Nephron progenitor cell (in vitro differentiated cells): ENCODE measurements at places on chromosomes 12 and 14.

DNA sequence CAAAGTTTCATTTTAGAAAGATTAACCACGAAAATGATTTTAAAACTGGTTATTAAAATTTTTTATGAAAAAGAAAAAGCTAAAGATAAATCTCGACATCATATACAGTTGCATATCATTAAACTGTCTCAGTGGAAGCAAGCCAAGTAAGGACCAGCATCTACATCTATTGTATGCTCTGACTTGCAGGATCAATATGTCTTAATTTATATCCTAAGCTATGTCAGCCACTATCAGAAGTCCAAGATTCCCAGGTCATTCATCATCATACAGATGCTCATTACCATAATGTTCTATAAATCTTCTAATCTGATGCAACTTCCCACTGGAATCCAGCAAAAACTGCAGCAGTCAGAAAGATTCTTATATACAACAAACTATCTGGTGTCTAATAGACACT lies 43.5 kb downstream of the CMAS start:
- no peaks in the 10 kb centered on the region for H3K27me3 ChIP-seq
- H3K36me3 ChIP-seq: no peaks in the 10 kb centered on the region
- no peak overlapping the region for H3K4me3 ChIP-seq
- H3K27ac ChIP-seq: no peak overlapping the region
- no peaks in the 10 kb centered on the region for H3K4me1 ChIP-seq

DNA sequence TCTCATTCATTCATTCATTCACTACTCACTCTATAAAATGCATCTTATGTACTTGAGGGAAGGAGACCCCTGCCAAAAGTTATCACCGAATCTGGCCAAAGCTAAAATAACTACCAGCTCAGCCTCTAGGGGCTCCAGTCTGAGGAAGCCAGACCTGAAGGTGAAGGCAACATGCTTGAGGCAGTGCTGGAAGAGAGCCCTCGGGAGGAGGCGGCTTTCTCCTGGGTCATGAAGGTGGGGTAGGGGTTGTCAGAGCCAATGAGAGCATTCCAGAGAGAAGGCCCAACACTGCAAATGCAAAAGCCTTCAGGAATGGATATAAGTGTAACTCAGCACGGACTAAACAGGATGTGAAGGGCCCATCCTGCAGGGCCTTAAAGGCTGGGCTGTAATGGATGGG lies 62.4 kb downstream of the GSC start:
- H3K27ac ChIP-seq: no peak overlapping the region
- H3K36me3 ChIP-seq: no peaks in the 10 kb centered on the region
- H3K27me3 ChIP-seq: no peaks in the 10 kb centered on the region
- H3K4me1 ChIP-seq: peaks cover 33% of the 10 kb centered on the region
- no peak for DNase-seq

DNA sequence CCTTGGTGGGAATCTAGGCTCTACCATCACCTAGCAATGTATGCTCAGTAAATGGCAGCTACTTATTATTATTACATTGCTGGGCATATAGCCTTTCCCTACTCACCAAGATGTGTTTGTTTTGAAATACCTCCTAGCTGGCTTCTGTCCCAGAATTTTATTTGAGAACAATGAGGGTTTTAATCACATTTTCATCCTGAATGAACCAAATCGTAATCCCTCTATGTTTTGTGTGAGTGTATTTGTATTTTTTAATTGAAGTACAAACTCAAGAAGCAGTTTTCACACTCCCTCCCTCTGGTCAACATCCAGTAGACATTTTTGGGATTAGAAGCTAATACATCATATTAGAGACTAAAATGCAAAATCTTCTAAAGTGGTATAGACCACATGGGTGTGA lies 7.6 kb downstream of the SLC7A8 start:
- H3K4me3 ChIP-seq: no peak overlapping the region
- H3K4me1 ChIP-seq: peaks cover 74% of the 10 kb centered on the region
- DNase-seq: no peak
- H3K27ac ChIP-seq: no peak overlapping the region
- H3K36me3 ChIP-seq: peaks cover 5% of the 10 kb centered on the region
- peaks cover 12% of the 10 kb centered on the region for H3K27me3 ChIP-seq

DNA sequence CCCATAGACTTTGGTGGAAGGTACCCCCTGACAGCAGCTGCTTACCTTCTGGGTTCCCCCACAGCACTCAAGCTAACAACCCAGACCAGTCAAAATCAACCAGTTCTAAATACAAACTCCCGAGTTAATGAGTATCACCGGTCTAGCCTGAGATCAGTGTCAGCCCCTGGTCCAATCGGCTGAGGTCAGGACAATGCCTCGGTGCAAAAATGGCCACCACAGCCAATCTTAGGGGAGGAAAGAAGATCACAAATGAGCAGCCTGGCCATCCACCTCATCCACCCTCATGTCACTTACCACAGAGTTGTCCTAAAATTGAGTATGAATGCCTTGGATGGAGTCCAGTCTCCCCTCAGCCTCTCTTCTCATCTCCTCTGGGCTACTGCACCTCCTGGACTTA lies 128.5 kb downstream of the PHETA1 start:
- peaks cover 37% of the 10 kb centered on the region for H3K27me3 ChIP-seq
- no peak overlapping the region for H3K4me3 ChIP-seq
- H3K27ac ChIP-seq: no peak overlapping the region
- no peaks in the 10 kb centered on the region for H3K4me1 ChIP-seq
- H3K36me3 ChIP-seq: no peaks in the 10 kb centered on the region

- H3K36me3 ChIP-seq: peaks cover 44% of the 10 kb centered on the region
- H3K27me3 ChIP-seq: peaks cover 4% of the 10 kb centered on the region
- peaks cover 13% of the 10 kb centered on the region for H3K4me1 ChIP-seq
- peak; percentile 32 for DNase-seq
- H3K27ac ChIP-seq: no peak overlapping the region
Measured at GRCh38 chr12:122137681-122138080, 36.3 kb downstream of the IL31 start.
